ENCODE measurements at places on chromosomes 7 and 10. TPM values are rescaled to one million over a fixed set of nuclear protein-coding genes. Genes with fewer than 3 reads are reported as not detected.

The FAM221A gene
- total RNA-seq = 1.8 TPM

The CNPY4 gene
- 24.2 TPM for total RNA-seq

The VWDE gene
- total RNA-seq = under 0.01 TPM

The STAG3 gene
- 0.59 TPM for total RNA-seq

The DLX5 gene
- total RNA-seq = 2.5 TPM

The VPS37D gene
- 5.9 TPM for total RNA-seq

The WDR86 gene
- total RNA-seq = 8.5 TPM

The TCERG1L gene
- total RNA-seq = not detected

The PAPOLB gene
- total RNA-seq = under 0.01 TPM

The PAX4 gene
- total RNA-seq = not detected

DNA sequence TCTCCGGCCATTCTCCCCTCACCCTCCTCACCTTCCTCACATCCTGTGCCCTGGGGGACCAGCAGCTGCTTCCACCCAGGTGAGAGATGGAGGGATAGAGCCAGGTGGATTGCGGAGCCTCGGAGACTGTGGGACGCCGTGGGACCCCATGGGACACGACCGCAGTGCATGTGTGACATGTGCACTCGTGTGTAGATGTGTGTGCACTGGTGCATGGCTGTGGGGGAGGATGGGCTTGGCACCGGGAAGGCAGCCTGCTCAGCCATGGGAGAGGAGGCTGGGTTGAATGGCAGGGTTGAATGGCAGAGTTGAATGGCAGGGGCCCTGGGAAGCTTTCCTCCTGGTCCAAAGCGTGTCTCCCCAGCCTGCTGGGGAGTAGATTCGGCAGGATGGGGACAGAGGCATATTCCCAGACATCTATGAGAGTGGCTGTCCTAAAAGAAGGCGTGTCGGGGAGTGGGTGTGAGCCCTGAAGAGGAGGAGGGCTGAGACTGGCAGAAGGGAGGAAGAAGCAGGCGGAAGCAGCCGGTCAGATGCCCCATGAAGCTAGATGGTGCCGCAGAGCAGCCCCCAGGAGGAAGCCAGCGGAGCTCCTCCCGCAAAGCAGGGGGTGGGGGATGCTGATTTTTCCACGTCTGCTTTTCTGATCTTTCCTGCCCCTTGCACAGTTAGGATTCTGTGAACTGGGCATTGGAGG is 815 bp downstream of the GIMAP8 start:
- no peak for DNase-seq

DNA sequence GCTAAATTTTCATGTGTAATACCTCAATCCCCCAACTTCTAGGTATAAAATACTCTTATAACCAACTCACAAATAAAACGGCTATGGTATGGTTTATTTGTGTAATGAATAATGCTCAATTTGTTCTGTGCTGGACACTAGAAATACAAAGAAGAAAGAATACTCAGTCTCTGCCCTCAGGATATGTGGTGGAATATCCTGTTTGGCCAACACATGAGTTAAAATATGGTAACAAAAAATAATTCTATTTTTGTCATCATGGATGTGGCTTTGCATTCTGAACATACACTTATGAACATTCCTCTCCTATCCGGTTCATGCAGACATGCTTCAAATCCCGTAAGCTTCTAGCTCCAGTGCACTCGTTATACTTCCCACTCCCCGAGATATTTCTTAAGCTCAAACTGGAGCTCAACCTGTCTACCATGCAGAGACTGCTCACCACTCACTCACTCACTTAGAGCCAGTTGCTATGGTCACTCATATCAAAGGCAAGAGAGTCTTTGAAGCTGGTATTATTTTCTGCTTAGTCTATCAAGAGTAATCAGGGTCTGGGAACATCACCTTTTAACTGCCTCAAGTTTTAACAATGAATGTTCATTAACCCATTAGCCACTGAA is 53.8 kb upstream of the SLC16A12 start:
- DNase-seq = no peak

- DNase-seq = no peak
These were observed 53.2 kb downstream of the A1CF start for GRCh38 chr10:50832171-50832751.

- DNase-seq = no peak
These were observed 138.5 kb upstream of the PRKCQ start for GRCh38 chr10:6718550-6718949.

DNA sequence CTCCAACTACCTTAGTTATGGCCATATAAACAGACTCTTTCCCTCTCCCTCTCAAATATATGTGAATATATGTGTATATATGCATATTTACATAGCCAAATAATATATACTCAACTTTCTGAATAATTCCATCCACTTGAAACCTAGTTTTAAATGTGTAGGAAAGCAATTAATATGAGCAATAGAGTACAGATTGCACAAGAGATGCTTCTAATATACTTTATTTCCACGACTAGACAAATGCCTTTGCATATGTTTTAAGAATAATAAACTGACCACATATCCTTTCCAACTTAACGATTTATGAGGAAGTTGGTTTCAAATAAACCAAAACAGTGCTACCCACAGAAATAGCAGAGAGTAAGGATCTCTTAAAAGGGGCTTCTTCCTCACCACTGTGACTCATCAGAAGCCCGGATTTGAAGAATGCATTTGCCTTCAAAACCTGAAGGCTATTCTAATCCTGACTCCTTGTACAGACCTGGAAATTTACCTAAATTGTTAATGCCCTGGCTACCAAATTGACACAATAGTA is 266.3 kb downstream of the AHR start:
- no peak for DNase-seq

DNA sequence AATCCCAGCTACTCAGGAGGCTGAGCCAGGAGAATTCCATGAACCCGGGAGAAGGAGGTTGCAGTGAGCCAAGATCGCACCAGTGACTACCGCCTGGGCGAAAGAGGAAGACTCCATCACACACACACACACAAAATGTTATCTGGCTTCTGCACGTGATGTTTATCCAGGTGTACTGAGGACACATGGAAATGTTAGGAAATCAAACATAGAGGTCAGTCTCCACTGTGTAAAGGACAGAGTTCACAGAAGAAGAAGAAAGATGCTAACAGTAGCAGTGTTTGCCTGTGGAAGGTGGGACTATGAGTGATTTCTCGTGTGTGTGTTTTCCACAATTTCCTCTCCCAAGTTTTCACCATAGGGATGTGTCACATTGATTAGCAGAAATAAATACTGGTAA is 256.9 kb downstream of the ELMO1 start:
- no peak for DNase-seq

DNA sequence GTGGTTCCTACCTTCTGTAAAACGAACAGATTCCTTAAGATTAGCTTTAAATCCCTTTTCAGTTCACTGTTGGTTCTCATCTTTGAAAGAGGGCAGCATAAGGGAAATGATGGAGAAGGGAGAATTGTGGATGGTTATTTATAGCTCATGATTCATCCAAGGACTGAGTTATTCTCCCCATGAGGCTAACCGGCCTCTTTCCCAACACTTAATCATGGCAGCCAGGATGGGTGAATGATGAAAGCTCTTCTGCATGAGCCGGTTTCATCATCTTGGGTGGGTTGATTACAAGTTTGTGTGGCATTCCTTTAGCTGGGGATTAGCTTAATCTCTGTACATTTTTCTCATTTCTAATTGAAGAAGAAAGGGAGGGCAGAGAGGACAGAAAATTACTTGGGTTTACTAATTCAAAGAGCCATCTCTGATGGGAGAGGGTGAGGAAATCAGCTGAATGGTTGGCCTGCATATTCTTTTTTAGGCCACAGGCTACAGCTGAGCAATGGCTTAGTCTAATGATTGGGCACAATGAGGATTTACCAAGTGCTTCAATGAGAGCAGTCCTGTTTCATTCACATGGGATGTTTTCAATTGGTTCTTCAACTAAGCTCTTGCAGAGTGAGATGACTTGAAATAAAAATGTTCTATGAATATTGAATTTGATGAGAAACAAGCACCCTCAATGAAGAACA is 250.0 kb downstream of the BMPER start:
- DNase-seq = peak; percentile 78
